MCF 10A (cell line): ENCODE measurements at places on chromosomes 4 and X.

- no peak for DNase-seq
Observed at GRCh38 chr4:99339172-99339571, 13.4 kb downstream of the ADH1C start.

GRCh38 chrX:40573763-40574162 is 7.0 kb upstream of the ATP6AP2 start:
- peak; percentile 39 for DNase-seq

DNA sequence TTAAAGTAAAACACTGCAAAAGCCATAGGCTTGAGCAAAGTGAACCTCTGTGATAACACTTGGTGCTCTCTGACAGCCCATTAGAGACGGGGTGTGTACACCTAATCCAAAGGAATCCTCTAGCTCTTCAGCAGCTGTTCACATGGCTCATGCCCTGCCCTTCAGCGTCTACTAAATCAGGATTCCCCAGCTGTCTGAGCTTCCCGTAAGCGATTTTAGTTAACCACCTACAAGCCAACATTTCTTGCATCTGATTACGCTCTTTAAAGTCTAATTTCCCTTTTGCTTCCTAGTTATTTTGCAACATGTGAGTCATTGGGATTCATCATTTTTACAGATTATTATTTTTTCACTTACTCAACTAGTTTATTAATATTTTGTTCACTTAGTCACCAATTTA is 6.5 kb downstream of the DMD start:
- DNase-seq: peak; percentile 52

DNA sequence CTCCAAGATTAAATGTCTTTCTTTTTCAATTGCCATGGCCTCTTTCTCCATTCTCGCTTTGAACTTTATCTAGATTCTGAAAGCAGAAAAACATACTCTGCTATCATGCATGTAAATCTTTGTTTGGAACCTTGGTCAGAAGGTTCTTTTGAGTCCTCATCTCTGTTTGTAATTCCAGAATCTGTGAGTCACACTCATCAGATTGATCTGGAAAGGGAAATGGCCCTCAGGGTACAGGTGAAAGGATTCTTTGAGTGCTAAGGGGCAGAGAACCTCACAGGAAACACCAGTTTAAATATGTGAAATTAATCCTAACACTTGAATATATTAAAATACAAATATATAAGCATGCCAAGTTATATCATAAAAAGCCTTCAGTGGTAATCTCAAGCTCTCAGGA is 211.0 kb upstream of the ADGRL3 start:
- peak; percentile 3 for DNase-seq

- peak; percentile 77 for DNase-seq
Observed at GRCh38 chrX:116379854-116380253, 56.6 kb upstream of the SLC6A14 start.

- DNase-seq: no peak
Observed at GRCh38 chrX:1106478-1107210, 105.8 kb downstream of the CRLF2 start.

- no peak for DNase-seq
Observed at GRCh38 chr4:100882661-100883060, 364.8 kb upstream of the EMCN start.

DNA sequence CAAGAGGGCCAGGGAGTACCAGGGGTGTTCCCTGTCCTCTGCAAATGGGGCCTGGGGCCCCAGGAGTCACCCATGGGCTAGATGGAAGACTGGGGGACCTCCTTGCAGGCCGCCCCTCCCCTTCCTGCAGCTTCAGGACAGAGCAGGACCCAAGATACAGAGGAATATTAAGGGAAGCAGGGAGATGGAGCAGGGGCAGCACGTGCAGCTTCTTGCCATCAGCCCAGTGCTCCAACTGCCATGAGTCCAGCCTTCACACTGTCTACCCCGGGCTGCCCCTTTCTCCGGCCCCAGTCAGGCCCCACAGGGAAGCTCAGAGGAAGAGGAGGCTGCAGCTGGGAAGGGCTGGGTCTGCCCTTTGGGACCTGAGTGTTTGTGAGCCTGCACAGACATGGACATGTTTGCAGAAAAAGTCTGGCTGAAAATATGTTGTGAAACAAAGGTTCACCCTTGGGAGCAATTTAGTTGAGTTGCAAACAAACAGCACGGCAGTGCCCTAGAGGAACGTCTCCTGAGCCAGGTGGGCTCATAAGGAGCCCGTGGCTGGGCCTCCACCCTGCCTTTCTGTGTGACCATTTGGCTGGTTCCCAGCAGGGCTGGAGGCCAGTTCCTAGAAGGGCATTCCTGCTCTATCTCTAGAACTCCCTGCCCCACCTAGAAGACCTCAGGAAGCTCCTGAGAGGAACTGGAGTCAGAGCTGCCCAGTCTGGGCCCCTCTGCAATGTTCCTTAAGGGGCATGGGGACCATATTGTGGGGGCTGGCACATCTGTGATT is 8.9 kb downstream of the FATE1 start:
- no peak for DNase-seq

DNA sequence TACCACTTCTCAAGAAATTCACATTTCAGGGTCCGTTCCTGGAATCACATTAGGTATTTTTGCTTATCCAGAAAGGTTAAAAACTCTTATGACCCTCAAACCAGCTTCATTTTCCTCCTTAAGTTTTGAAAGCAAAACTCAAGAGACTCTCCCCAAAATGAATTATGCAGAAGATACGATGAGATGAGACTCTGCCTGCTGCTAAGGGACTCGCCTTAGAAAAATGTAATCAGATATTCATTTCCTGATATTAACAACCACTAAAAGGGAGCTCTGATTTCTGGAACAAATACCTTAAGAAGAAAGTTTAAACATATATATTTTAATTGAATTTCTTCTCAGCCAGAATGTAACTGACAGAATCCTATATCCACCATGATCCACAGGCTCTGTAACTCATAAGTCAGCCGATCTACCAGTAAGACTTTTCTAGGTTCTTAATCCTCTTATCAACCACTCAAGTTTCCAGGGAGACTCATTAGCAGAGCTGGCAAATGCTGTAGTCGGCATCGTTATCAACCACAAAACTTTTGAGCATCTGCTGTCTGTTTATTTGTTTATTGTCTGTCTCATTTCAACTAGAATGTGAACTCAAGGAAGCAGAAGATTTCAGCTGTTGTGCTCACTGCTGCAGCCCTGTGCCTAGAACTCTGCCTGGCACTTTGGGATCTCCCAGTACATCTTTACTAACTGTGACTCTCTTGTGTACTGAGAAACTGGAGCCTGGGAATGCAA is 112.5 kb downstream of the LDB2 start:
- no peak for DNase-seq

GRCh38 chr4:71446479-71447081 is 107.8 kb downstream of the SLC4A4 start:
- DNase-seq: no peak

DNA sequence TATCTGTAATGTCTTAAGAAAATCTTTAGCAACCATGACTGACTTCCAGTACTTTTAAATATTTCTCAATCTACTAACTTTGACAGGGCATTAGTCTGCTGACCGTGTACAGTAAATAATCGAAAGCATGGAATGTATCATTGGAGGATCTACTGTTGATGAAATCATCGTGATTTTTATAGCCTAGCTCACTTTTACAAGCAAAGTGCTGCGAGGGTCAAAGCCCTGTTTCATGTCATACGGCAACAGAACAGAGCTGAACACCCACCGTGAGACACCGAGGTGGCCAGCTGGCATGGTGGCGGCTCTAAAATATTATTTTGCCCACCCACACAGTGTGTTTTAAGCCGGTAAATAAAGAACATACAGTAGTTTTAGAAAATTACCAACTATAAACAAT is 679.3 kb downstream of the FAT4 start:
- DNase-seq: no peak

GRCh38 chr4:151922811-151923210 is 162.0 kb upstream of the GATB start:
- no peak for DNase-seq

GRCh38 chr4:143345356-143345755 is 8.7 kb downstream of the GAB1 start:
- no peak for DNase-seq

DNA sequence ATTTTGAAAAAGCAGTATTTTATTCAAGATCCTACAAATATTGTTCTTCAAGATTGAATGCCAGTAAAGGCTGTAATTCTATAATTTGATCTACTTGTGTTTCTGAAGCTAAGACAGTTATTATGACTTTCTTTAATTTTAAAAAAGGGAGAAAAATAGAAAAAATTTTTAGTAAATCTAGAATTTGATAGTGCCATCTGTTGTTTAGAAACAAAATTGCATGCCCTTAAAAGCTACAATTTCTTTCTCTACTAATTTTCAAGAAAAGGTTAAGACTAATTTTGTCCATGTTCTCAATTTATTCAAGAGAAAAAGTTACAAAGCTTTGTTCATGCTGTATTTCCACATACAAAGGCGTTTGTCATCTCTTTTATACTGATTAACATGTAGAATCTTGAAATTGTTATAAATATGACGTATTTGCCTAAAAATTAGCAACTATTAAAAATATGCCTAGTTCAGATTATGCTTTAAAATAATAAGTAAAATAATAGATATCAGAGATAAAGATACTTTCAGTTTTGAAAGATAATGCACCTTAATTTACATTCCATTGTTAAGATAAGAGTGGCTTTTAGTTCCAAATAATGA is 25.6 kb upstream of the MMRN1 start:
- DNase-seq: peak; percentile 14

DNA sequence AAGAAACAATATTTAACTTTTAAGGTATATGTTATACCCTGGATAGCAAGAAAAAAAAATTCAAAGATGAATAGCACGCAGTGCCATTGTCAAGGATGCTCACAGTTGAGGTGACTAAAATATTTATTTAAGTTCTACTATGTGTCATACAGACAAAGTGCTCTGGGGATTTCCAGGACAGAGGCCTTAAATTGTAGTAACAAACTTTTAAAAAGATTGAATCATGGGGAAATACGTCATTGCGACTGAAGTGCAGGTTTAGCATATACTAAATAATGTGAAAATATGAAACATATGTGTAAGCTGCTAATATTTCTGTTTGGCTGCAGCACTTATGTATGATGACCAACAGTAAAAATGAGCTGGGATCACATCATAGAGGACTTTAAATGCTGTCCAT is 748.0 kb upstream of the PCDH7 start:
- no peak for DNase-seq

DNA sequence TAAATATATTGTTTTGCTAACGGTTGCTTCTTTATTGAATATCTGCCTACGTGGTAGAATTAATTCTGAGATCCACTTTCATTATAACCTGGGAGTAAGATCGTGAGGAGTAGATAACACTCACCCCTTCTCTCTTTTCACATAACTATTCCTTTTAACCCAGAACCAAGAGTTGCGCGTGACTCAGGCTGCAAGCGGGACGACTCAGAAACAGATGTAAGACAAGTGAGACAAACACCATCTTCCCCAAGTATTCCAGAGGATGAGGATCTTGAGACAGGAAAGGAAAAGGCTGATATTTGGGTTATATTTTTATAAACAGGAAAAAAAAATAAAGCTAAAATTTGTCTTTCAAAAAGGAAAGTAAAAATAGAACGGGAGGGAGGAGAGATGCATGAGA is 318.8 kb upstream of the NOCT start:
- no peak for DNase-seq

DNA sequence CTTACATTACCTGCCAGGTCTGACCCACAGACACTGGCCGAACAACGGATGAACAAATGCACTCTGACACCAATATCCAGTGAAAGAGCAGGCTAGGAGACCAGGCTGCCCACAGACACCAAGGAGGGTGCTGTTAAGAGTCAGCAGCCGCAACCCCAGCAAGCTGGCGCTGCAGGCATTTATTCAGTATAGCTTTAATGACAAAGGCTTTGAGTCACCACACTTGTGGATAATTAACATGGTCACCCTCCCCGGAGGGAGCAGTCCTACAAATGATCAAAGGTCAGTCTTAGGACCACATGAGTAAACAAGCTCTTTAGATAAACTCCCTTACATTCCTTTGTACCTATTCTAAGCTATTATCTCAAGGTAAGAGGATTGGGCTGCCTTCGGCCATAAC is 368.5 kb upstream of the GRID2 start:
- no peak for DNase-seq

DNA sequence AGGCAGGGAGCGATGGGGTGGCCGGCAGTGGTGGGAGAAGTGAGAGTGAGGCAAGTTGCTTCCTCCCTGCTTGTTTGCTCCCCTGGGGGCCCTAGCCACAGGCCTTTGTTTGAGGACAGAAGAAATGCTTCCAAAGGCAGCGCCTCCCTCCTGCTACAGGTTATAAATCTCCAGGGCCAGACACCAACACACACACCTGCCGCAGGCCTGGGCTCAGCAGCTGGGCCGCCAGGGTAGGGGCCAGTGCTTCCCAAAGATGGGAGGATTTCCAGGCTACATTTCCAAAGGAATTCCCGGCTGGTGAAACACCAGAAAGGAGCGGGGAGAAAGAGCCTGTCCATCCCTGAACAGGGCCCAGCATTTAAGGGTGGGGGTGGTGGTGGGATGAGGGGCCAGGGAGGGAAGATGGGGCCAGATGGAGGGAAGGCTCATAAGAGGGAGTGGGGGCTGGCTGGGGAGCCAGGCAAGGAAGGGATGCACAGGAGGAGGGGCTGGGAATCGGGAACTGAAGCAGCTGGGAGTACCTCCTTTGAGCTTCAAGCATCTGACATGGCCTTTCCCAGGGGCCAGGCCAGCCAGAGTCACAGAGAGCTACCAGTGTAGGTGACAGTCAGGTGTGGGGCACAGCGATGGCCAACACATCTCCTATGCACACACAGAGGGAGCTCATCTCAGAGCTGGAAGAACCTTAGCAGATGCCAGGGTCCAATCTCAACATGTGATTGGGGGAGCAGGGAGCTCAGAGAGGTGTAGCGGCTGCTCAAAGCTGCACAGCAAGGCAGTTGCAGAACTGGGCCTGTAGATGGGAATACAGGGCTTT is 143.9 kb downstream of the PJA1 start:
- DNase-seq: no peak

- DNase-seq: no peak
Observed at GRCh38 chr4:125225806-125226205, 88.9 kb upstream of the FAT4 start.

DNA sequence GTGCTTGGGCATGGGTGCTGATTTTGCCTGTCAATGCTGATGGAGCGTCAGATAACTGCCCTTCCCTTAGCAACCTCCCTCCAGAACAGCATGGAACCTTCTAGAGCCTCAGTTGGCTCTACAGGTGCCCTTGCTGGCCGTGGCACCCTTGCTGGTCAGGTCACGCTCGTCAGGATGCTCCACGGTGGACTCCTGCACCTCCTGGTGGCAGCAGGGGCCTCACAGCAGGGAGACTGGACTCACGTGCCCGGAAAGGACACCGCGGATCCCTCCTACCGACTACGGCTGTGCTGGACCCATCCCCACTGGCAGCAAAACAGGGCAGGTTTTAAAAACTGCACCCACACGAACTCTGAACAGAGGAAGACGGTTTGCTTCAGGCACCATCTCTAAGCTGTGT is 82.1 kb upstream of the AFAP1 start:
- no peak for DNase-seq

GRCh38 chr4:183329954-183330742 is 7.9 kb upstream of the CLDN24 start:
- no peak for DNase-seq

- DNase-seq: no peak
Observed at GRCh38 chr4:22778547-22779163, 85.9 kb downstream of the GBA3 start.
